T-helper 9 cell (primary cell): ENCODE measurements at places on chromosomes 11 and 22.

DNA sequence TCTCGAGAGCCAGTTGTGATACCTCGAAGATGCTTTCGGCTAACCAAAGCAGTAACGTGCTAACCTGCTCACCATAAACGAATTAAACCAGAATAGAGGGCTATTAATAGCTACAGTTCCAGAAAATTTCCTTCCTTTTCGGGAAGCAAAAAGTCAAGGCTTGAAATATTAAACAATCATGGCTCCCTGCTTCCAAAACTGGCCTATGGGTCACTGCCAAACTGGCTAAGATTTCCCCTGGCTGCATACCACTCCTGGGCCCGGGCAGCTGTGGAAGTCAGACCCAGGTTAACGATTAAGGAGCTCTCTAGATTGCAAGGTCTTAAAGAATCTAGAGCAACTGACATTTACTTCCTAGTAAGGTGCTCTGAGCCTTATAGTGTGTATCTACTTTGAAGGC is 1.7 kb downstream of the AMOTL1 start:
- no peak for DNase-seq

GRCh38 chr11:126152152-126152551 is 59.3 kb downstream of the RPUSD4 start:
- DNase-seq, result no peak

- DNase-seq, result no peak
Observed at GRCh38 chr11:72637926-72638325, 36.3 kb downstream of the PDE2A start.

DNA sequence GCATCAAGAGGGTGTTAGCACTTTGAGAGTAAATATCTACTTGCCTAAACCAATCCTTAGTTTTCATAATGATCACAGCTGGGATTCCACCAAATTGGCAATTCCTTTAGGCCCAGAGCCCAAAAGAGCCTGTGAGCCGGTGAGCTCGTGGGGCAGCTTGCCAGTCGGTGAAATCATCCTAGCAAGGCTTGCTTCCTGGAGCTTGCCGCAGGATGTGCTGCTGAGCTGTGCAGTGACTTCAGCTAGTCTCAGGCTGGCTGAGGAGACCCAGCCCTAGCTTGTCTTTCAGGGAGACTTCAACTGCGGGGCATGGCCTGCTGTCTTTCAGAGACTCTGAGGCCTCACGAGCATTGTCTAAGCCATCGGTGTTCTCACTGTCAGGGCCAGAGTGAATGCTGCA is 73.6 kb upstream of the SUSD2 start:
- DNase-seq, result no peak

DNA sequence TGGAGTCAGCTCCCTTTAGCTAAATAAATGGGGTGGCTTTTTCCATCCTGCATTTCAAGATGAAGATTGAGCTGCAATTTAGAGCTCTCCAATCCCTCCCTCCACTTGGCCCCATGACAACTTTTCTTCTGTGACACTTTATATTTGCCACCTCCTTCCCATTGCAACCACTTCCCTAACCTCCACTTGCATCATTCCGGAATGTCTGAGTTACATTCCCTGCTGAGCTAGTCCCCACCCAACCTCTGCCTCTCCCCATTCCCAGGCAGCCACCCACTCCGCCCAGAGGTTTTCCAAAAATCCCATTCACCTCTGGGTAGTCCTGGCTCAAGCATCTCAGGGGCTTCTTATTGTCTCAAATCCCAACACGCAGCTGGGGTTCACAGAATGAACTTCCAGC is 24.7 kb downstream of the PC start:
- DNase-seq, result no peak

DNA sequence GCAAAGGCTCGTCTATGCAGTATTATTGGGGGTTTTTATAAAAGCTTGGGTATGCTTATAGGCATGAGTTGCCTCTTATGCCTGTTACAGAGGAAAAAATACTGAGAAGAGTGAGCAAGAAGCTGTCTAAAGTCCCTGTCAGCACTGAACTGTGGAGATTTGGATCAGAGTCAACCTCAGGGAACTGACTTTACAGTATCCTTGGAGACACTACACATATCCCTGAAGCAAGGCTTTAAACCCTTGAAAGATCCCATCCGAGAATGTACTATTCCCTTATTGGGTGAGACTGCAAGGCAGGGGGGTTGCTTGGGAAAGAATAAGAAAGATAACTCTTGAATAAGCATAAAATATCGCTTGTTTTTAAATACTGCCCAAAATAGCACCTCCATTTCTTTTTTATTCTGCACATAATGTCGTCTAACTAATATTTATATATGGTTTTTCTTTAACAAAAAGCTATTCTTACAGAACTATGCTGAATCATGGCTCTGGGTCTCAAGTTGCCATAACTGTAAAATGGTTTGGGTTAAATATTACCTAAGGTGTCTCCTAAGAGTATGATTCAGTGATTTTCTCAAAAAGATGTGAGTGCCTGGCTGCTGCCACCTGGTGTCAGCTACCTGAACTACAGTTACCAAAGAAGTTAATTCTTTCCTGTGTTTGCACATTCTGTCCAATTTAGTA is 1062.8 kb downstream of the DLG2 start:
- no peak for DNase-seq
